H1 (cell line): ENCODE measurements at places on chromosomes 5 and 9.

DNA sequence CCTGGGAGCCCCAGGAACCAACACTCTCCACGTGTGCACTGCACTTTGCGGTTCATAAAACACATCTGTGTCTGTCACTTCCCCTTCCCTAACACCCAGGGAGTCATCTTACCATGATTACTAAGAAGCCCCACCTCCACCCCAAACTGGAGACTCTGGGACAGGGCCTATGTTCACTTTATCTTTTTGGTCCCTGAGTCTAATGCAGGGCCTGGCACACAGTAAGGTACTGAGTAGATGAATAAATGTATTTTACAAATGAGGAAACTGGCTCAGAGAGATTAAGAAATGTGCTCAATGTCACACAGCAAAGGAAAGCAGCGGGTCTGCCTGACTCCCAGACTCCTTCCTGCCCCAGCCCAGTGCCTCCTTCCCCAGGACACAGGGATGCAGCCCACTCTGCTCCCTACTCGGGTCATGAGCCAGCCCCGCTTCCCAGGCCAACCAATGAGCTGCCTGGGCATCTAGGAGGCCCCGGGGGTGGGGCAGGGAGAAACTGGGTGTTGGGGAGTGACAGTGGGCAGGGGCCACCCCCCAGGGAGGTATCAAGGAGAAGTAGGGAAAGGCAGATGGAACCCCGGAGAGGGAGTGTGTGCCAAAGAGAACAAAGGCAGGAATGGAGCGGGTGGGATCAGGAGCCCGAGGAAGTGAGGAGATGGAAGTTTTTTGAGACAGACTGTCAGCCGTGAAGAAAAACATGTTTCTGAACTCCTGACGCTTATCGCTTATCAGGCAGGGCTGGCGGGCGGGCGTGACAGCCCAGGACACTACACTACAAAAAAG lies 30.5 kb downstream of the SHB start:
- no peak for DNase-seq

- DNase-seq = no peak
These were observed 83.4 kb downstream of the GOLPH3 start for GRCh38 chr5:32090755-32091128.

DNA sequence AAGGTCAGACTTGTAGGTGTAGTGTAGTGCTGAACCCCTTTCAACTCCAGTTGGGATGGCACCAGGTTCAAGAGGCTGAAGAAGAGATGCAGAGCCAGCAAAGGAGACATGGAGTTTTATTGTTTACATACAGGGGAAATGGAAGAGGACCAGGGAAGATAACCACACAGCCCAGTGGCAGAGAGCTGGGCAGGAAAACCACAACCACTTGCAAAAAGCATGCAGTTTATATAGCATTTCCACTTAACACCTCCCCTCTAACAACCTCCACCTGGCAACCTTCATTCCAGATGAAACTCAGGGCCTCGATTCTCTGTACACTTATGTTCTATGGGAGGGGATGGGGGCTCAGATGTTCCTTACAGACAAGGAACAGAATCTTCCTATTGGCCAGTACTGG lies 56.9 kb downstream of the SNX24 start:
- no peak for DNase-seq

- DNase-seq = no peak
These were observed 58.3 kb downstream of the BNC2 start for GRCh38 chr9:16811987-16812685.

DNA sequence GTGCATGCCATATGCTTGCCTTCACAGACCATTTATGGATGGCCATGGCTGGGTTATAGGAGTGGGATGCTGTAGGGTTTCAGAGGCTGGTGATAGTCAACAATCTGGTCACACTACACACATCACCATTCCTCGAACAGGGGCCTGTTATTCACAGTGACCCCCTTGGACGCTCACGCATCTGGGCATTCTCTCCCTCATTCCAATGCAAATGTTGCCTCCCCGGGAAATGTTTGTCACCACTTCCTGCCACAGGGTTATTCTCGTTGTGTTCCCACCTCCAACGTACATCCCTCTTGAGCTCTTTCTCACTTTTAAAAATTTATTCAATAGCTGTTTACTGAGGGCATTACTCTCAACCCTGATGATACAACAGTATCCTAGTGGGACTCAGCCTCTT lies 135.4 kb downstream of the SCAMP1 start:
- DNase-seq = no peak

DNA sequence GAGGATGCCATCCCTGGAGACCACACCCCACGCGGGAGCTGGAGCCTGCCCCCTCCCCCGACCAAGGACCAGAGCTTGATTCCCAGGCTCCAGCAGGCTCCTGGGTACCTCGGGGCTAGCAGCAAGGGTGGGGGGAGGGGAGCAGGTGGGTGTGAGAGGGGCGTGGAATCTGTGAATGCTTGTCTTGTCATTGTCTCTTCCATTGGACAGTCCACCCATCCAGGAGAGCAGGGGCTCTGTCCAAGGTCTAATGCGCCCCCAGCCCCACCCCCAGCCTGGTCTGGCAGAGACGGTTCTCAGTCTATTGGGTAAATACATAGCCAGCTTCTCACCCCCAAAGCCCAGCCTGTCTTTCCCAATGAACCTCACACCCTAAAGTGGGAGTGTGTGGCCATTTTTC lies 22.8 kb downstream of the URM1 start:
- no peak for DNase-seq

DNA sequence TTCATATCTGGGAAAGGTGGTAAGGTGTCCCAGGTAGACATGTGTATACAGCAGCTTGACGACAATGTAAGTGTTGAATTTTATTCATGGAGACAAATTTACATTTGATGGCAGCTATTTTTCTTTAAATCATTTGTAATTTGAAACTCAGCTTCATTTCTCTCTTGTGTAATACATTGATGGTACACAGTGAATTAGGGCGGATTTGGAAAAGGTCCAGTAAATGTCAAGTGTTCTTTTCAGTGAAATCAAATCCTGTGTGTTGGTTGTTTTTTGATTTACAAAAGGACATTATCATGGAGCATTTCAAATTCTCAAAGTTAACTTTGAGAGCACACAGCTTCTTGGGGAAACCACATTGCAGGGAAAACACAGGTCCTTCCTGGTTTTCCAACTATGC lies 30.0 kb upstream of the PCSK1 start:
- DNase-seq = no peak

DNA sequence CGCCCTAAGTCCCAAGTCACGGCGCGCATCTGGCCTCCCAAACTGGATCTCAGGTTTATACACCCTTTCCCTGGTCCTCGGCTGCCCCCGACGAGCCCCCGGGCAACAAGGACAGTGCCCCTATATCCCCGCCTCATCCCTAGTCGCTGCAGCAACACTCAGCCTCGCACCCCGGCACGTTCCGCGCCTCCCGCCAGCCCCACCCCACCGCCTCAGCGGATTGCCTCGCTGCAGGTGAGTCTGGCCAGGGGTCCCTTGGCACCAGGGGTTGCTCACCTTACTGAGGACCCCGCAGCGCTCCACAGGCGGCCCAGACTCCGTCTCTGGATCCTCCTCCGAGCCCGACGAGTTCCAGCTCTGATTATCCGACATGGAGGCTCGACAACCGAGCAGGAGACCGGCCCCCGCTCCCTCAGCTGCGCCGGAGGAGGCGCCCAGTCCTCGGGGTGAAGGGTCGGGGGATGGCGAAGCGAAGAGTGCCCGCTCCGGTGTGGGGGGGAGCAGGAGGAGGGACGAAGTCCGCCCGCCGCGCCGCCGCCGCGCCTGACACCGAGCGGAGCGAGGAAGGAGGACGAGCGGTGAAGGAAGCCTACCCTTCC lies 494 bp downstream of the CERT1 start:
- DNase-seq = no peak

- no peak for DNase-seq
These were observed 1.9 kb upstream of the PHYHD1 start for GRCh38 chr9:128918921-128919320.

DNA sequence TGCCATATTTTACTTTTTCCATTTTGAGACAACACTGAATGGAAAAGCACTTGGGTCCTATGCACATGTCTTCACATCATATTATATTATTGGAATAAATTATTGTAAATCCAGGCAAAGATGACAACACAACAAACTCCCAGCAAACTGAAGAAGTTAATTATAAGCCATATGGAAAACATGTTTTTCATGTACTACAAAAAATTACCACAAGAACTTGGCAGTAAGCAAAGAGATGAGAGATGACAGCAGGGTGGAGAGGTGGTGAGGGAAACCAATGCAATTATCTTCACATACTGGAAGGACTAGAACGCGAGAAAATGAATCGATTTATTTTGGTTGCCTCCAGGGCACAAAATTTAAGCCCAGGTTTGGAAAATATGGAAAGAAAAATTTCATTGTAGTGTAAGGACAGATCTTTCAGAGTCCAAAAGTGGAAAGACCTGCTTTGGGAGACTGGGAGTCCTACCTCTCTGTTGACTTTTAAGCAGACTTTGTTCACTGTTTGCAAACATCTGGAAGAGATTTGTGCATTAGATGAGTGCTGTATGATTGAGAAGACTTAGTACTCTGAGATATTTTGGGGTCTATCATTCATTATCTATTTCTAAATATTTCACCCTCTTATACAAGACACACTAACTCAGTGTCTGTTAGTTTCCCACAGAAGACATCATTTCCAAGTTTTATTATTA lies 138.0 kb downstream of the TMEM232 start:
- DNase-seq = no peak

DNA sequence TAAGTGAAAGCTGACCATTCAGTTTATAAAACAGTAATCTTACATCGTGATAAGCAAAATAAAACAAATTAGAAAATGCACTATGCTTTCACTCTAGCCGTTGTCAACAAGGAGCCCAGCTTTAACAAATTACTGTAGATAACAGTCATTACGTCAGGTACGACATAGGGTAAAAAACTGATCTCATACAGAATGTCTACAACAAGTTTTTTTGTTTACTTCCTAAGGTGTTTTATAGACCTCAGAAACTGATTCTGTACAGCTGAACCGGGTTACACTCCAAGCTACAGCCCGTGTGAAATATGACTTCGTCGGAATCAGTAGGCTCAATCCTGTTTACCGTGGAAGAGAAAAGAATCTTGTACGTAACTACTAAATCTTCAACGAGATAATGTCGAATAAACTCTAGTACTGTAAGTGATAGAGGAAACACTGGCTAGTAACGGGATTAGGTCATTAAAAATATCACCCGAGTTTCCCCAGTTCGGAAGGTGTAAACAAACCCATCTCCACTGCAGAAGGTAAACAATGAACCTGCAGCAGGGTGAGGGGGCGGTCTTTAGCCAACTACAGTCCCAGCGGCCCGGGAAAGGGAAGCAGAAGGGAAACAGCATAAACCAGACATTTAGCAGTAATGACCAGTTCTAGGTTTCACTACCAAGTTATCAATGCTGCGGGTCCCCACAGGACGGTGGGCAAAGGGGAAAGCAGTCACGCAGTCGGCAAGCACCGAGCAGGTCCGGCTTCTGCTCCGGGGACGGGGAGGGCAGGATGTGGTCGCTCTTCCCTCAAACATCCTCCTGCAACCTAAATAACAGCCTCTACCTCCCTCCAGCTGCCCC lies 1.1 kb downstream of the RICTOR start:
- no peak for DNase-seq

DNA sequence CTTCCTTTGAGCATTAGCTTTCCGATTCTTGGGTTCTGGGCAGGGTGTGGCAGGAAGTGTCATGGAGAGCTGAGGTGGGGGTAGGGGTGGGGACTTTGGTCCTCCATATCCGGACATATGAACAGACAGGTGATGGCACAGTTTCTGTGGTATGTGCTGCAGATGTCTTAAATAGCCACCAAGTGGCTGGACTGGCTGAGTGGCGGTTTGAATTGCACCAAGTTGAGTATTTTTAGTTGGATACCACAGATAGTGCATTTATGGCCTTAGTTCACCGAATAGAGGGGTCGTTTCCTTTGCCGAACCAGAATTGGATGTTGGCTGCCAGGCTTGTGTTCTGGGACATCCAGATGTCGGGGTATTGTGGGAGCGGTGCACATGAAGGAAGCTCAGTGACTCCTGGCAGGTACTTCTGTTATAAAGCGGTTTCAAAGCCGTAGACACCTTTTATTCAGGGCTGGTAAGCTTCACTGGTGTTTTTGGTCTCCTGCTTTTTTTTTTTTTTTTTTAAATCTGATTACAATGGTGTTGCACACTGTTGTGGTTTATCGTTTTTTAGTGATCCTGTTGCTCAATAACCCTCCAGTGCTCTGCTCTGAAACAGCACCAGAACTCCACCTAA lies 15.1 kb upstream of the TNFAIP8 start:
- DNase-seq = no peak

GRCh38 chr5:157271740-157272271 lies 5.9 kb downstream of the CYFIP2 start:
- DNase-seq = no peak

- DNase-seq = no peak
These were observed 2.4 kb upstream of the TERT start for GRCh38 chr5:1297243-1297642.

- DNase-seq = no peak
These were observed 158.5 kb upstream of the NFIL3 start for GRCh38 chr9:91582181-91582580.

- DNase-seq = peak; percentile 48
These were observed 29.2 kb downstream of the EXOC3 start for GRCh38 chr5:472076-472655.

GRCh38 chr9:111914749-111915424 lies 18.3 kb downstream of the UGCG start:
- DNase-seq = no peak

DNA sequence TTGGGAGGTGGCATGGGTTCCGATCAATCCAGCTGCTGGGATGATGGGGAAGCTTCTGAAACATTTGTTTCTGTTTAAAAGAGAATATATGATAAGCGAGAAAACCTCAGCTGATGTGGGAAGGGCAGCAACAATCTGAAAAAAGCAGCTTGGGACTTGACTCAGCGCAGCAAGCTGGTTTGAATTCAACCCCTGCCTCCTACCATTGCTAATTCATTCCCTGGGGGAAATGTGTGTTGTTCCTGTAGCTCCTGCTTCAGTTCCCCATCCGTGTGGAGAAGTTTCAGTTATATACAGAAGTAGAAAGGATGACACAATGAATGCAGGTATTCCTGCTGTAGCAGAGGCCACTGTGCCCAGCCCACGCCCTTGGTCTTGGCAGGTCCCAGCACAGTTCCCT lies 145.1 kb downstream of the NXNL2 start:
- DNase-seq = no peak
